ENCODE measurements at places on chromosomes 4 and X.

- no peak for DNase-seq
Measured at GRCh38 chr4:26384380-26385057, 63.7 kb downstream of the RBPJ start.

GRCh38 chr4:98674404-98675173 lies 16.2 kb upstream of the TSPAN5 start:
- no peak for DNase-seq

DNA sequence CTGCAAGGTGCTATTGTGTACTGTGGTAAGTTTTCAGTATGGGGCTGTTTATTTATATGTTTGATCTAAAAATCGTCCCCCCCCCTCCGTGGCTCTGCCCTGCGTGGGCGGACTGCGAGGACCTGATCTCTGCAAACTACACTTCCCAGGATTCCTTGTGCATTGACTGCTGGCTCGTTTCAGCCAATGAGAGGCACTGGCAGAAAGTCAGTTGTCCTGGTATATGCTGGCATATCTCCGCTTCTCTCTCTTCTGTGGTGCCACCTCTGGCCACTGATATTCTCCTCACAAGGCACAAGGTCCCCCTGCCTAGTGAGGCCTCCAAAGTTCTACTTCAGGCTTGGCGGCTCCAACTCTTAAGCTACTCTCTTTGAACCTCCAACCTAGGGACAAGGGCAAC lies 168.8 kb upstream of the ZFP42 start:
- DNase-seq: no peak

DNA sequence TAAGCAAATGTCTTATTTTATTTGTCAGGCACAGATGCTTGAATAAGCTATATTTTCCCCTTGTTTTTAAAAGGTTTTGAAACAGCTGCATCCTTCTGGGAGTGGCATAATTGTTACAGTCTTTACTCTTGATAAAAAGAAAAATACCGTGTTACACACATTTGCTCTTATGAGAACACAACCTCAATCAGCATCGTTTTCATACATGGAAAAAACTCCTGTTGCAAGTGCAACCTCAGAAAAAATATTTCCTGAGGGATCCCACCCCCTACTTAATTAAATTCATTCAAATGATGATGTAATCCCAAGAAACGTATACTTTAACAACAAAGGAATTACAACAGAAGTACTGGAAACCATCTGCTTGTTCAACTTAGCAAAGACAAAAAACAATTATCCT lies 58.6 kb downstream of the SMAD1 start:
- DNase-seq: no peak

DNA sequence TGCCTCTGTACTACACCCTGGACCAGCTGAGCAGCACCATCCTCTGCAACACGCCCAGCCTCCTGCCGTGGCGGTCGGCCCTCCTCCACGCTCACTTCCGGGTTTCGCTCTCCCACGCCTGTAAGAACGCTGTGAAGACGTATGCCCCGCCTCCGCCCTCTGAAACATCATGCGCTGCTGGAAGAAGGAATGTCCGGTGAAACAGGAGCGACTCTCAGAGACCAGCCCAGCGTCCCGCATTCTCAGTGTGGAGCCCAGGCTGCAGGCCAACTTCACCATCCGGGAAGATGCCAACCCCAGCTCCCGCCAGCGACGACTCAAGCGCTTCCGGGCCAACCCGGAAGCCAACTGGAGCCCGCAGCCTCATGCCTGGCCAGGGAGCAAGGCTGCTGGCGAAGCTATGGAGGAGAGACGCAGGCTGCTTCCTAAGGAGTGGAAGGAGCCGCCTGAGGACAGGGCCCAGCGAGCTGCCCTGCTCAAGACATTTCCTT lies 186.1 kb upstream of the SLITRK2 start:
- no peak for DNase-seq

DNA sequence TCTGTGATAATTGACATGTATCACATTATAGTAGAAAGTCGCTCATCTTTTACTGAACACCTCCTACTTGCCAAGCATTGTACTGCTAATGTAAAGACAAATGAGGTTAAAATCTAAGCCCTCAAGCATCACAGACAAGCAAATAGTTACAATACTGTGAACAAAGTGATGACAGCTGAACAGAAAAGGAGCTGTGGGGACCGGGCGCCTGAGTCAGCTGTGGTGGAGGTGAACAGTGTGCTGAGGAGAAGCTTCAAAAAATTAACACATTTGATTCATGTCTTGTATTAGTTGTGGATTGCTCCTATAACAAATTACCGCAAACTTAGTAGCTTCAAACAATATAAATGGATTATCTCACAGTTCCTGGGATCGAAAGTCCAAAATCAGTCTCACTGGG lies 124.3 kb downstream of the MAPK10 start:
- DNase-seq: no peak

DNA sequence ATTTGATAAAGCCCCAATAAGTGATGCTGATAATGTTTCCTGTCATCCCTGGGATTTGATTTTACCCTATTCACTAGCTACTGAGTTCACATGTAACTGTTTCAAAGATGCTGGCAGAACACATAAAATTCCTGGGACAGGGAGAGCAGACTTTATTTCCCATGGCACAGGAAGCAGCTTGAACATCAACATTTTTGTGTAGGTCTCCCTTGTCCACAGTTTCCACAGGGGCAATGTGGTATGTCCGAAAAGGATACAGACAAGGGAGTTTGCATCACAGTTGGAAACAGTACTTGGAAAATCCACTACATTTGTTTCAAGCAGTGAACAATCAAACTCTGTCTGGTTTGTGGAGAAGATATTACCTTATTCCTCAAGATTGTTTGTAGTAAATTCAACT lies 129.2 kb upstream of the KLHL4 start:
- no peak for DNase-seq

GRCh38 chr4:168051526-168051925 lies 40.8 kb upstream of the ANXA10 start:
- no peak for DNase-seq

- no peak for DNase-seq
Measured at GRCh38 chrX:21982311-21982710, 41.8 kb downstream of the SMS start.

Data from body of pancreas (tissue), 4 donors.